ENCODE measurements at places on chromosomes 12 and 14. TPM values are rescaled to one million over a fixed set of nuclear protein-coding genes. Genes with fewer than 3 reads are reported as not detected.

The BICDL1 gene
- total RNA-seq = 1.4 TPM

The LRRC9 gene
- not detected for total RNA-seq

GRCh38 chr12:32455607-32456071 is 56.3 kb downstream of the FGD4 start:
- no peak for DNase-seq

DNA sequence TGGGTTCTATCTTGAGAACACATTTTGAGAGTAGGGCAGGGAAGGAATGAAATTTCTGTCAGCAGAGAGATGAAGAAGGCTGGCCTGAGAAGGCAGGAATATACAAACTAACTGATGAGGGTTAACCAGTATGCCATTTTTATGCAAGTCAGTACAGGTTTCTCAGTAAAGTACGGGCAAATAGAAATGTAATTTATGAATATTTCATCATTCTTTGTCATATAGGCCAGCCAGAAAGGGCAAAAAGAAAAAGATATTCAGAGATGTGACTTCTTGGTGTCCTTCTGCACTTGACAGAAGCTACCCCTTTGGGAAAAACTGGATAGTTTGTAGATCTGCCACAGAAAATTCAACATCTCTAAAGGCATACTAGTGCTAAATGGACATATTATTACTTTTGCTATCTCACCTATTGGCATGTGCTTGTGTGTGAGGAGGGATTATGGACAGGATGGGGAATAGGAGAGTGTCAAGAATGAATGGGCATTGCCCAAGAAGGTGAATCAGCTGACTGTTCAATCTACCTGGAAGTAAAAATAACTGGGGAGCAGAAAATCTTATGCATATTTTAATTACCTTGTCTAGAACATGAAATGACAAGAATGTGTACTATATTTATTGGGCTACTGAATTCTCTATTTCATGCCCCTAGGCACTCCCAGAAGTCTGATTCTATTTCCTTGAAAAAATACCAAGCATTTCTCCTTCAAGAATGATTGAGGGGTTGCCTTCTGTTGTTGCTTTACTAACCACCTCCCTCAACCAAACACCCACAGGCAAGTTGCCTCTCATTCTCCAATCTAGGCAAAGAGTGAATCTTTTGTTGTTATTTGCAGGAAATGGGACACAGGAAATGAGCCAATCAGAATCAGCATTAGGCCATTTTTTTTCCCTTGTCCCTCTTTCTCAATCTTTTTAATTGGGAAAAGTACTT is 175.1 kb upstream of the SLC38A2 start:
- no peak for DNase-seq

- no peak for DNase-seq
These were observed 76.7 kb upstream of the FERMT2 start for GRCh38 chr14:53027562-53027961.

DNA sequence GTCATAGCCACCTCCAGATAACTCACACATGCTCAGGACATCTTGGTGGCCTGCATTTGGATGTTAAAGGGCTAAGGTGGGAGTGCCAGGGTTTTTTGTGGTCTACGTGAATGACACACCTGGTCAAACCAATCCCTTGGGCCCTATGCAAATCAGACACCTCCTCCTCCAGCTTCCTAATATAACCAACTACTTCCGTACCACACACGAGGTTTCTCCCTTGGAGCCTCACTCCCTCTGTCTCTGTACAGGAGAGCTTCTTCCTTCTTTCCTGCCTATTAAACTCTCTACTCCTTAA is 19.6 kb downstream of the APOBEC1 start:
- DNase-seq = no peak

DNA sequence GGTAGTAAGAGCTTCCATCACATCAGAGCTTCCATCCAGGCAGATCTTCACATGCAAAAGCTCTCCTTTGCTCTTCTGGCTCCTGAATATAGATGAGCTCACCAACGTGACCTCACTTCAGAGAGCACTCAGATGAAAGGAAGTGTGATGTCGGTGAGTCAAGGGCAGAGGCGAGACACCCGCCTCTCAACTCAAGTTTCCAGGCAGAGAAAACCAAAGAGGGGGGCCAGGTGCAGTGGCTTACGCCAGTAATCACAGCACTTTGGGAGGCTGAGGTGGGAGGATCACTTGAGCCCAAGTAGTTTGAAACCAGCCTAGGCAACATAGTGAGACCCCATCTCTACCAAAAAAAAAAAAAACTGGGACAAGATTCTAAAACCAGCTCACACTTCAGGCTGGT is 126.9 kb downstream of the DUSP6 start:
- DNase-seq = no peak

DNA sequence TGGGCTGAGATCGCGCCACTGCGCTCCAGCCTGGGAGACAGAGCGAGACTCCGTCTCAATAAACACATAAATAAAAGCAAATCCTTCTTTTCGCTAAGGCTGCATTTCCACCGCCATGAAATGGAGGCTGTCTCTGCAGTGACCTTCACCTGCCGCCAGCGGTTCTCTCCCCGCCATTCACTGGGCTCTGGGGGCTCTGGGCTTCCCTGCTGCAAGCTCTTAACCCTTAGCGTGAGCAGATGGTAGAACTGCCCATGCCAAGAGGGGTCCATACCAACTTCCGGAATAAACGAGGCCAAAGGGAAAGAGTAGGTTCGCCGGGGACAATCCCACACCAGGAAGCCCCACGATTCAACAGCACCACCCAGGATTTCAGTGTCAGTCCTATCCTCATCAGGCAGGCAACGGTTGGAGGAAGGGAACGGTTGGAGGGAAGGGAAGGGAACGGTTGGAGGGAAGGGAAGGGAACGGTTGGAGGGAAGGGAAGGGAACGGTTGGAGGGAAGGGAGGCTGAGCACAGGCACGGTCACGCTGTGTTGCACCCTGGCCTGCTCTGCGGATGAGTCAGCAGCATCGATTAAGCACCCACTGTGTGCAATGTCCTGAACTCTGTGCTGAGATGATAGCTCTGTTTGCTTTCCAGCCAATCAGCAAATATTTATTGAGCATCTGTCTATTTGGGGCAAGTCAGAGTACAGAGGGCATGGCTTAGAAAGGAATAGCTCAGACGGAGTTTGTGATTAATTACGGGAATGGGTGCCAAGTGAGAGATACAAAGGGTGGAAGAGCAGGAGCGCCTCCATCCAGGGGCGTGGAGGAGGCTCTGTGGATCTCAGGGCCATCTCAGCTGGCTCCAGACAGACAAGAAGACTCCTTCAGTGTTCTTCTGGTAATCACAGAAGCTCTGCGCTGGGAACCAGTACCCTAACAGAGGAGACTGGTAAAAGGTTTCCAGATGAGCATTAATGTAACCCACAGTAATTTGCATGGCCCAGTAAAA is 77.9 kb downstream of the NINJ2 start:
- no peak for DNase-seq

DNA sequence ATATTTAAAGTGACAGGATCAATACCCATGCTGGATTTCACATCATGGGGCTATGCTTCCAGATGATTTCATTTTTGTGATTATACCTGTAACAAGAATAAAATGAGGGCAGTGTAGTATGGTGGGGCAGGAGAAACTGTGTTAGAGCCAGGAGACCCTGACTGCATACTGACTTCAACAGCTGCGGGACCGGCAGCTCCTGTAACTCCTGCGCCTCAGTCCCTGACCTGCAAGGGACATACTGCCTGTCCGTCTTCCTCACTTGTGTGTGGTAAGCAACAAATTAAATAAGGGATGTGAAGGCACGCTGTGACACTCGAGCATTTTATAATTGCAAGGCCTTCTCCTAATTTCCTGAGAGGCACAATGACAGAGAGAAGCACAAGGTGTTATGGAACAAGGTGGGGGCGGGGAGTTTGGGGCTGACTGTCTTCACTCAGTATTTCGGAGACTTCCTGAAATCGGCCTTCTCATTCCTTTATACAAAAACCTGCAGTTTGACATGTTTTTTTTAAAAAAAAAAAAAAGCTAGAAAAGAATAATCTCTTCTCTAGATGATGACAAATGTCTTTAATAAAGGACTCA is 164.2 kb downstream of the TTC7B start:
- no peak for DNase-seq

DNA sequence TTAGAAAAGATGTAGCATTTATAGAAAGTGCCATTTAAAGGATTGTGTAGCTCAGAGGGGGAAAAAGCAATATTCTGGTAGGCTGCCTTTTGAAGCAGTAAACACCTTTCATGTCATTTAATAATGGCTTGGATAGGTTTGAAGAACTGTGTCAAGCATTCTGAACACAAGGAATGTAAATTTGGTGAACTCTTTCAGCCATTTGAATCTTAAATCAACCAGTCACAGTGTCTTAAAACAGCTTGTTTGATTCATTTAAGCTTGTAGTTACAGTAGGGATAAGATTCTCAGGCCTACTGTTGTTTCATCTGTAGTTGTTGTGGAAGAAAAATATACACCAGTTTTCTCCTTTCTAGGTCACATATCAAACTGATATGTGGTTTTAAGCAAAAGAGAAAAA is 299.4 kb upstream of the NOVA1 start:
- no peak for DNase-seq

- no peak for DNase-seq
These were observed 10.3 kb downstream of the ZNF605 start for GRCh38 chr12:132945806-132946205.

DNA sequence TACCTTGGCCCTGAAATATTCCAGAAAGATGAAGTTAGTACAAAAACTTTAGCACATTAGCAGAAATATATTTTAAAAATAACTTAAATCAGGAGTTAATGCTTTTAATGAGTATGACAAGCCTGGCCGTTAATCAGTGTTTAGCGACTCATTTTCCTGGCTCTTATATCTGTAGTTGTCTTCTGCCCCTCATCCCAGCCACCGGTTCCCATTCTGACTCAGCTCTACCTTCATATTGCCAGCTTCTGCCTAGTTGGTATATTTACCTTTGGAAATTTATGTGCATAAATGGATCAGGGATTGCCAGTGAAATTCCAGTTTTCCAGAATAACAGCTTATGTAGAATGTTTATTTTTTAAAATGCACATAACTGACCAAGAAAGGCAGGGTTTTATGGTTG is 79.9 kb downstream of the ERGIC2 start:
- DNase-seq = no peak

GRCh38 chr14:24465805-24466204 is 23.2 kb upstream of the SDR39U1 start:
- no peak for DNase-seq

- DNase-seq = no peak
These were observed 5.3 kb upstream of the LRTM2 start for GRCh38 chr12:1815108-1815507.

All from gastrocnemius medialis (tissue), 4 donors.